ENCODE measurements at places on chromosomes 5 and 9.

GRCh38 chr5:138177941-138178515, 402 bp downstream of the BRD8 start:
- no peak for DNase-seq

DNA sequence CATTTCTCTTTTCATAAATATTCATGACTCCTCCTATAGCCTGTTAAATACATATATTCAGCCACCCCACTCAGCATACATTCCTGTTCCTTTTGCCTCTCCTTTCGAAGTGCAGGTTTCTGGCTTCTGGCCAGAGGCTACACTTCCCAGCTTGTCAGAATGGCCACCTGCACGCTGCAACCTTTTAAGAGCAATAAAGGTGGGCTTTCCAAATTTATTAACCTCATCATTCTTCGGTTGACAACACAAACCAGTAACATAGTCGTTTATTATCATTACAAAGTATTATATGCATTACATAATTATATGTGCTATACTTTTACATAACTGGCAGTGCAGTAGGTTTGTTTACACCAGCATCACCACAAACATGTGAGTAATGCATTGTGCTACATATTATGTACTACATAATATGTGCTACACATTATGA, 16.5 kb upstream of the TMEM171 start:
- DNase-seq, result no peak

DNA sequence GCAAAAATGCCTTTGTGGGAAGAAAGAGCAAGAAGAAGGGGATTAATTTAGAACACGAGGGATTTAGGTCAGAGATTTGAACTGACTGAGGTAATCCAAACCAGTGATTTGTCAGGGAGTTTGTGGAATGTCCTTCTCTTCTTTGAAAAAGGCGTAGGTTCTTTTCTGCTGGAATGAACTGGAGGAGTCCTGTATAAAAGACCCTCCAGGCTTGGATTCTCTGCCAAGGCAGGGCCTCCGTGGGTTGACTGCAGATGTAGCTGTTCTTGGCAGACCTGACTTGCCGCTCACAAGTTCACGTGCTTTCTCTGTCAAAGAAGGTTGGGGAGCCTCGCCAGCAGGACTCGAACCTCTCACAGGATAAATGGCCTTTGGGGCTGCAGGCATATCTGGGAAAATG, 62.8 kb upstream of the STC2 start:
- no peak for DNase-seq

DNA sequence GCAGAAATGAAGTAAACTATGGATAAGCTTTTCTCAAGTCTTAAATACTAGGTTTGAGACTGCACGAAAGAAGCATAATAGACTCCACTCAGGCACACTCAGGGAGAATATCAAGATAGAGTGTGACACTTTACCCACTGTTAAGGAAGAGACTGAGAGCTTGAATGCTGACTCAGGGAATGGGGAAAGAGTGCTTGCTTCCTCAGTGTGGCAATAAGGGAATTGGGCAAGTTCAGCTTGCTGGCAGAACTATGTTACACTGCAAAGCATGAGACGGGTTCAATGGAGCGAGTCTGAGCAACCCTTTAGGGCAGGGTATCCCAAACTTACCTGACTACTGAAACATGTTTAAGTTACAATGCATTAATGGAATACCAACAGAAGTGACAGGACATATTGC, 237.7 kb upstream of the MEF2C start:
- DNase-seq, result peak; percentile 62

GRCh38 chr9:106945727-106946660, 83.0 kb downstream of the ZNF462 start:
- no peak for DNase-seq

GRCh38 chr9:108903420-108904103, 30.4 kb downstream of the ELP1 start:
- DNase-seq, result no peak

- no peak for DNase-seq
Measured at GRCh38 chr5:157481265-157481664, 21.3 kb downstream of the NIPAL4 start.

GRCh38 chr9:68567565-68567964, 26.9 kb upstream of the TMEM252 start:
- DNase-seq, result no peak

DNA sequence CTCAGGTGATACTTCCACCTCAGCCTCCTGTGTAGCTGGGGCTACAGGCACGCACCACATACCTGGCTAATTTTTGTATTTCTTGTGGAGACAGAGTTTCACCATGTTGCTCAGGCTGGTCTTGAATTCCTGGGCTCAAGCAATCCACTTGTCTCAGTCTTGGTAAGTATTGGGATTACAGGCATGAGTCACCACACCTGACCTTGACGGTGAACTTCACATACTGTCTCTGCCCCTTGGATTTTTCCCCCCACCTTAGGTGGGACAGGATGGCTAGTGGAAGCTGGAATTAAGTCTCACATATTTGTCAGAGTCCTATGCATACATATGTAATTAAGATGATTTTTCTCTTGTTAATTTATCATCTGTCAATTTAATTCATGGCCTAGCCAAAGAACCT, 20.9 kb upstream of the RFK start:
- DNase-seq, result no peak

DNA sequence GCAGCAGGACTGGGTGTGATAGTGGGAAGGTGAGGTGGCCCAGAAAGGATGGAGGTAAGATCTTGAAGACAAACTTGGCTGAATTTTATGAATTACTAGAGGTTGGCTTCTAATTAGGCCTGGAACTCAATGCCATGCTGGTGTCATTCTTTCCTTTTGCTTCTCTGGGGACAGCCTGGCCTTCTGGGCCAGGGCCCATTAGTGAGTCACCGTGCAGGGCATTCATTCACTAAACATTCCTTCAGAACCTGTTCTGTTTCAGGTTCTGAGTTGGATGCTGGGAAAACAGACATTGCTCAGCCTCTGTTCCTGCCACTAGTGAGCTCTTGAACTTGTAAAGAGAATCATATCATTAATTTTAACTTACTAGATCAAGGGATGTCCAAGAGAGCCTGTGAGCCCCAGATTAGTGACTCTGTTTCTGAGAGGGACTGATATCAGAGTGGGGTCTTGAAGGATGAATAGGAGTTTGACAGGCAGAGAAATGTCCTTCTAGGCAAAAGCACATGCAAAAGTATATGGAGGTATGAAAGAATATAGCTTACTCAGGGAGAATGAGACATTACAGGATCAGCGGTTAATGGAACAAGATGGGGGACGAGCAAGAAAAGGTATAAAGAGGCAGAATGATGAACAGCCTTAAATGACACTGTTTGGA, 66.5 kb downstream of the LHX2 start:
- DNase-seq, result no peak

DNA sequence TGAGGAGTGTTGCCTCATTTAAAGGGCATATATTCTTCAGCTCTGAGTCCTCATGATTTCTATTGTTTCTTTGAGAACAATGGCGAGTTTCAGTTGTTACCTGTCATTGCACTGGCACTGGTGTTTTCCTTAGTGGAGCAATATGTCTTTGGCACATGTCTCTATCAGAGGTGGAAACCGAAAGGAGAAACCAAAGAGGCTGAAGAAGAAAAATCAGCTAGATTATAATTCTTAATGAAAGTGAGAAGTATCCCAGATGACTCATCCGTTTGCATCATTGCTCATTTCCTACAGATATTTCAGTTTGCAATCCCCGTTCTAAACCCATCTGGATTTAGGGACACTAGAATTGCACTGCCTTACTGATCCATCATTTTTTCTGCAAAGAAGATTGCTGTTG, 324.6 kb downstream of the TMEM232 start:
- DNase-seq, result no peak

- DNase-seq, result no peak
Measured at GRCh38 chr5:153619771-153620170, 129.3 kb downstream of the GRIA1 start.

- no peak for DNase-seq
Measured at GRCh38 chr5:107302441-107302840, 368.3 kb downstream of the EFNA5 start.

- no peak for DNase-seq
Measured at GRCh38 chr5:109574985-109575384, 114.7 kb upstream of the MAN2A1 start.

GRCh38 chr5:142969624-142970439, 199.7 kb downstream of the ARHGAP26 start:
- DNase-seq, result no peak

GRCh38 chr9:109251776-109252106, 69.1 kb downstream of the EPB41L4B start:
- DNase-seq, result no peak

DNA sequence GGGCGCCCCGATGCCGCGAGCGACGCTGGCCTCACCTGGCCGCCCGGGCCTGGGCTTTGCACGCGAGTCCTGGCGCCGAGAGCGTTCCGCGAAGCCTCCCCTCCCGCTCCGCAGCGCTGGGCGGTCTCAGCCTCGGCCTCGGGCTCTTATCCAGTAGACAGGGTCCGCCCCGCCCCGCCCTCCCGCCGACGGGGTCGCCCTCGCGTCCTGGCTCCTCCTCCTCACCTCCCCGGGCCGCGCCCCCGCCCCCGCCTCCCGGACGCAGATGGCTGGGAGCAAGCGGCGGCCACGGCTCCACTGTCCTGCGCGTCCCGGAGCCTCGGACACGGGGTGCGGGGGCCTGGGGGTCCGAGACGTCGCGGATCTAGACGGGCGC, at the start of gene SLC6A3:
Gene SLC6A3, minus strand, starts transcription at position 128 of the 376 bp plus-strand sequence. CDS start 2,243 bp downstream, outside the sequence.
- no peak for DNase-seq

- DNase-seq, result no peak
Measured at GRCh38 chr9:135589596-135590485, 28.3 kb downstream of the PAEP start.

DNA sequence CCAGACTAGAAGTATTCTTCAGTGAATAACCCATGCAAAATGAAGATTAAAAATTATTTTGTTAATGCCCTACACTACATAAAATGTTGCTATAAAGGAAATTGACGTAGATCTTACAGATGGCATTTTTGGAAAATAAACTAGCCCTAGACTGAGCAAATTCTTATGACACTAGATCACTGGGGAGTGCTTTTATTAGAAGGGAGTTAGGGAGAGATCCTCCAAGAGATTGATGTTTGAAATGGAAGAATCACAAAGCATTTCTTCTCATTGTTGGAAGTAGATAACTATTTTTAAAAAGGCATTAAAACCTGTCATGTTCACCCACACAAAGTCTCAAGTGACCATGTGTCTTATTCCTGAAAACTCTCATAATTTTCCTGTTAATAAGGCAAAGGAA, 351.1 kb upstream of the TLE4 start:
- DNase-seq, result no peak

DNA sequence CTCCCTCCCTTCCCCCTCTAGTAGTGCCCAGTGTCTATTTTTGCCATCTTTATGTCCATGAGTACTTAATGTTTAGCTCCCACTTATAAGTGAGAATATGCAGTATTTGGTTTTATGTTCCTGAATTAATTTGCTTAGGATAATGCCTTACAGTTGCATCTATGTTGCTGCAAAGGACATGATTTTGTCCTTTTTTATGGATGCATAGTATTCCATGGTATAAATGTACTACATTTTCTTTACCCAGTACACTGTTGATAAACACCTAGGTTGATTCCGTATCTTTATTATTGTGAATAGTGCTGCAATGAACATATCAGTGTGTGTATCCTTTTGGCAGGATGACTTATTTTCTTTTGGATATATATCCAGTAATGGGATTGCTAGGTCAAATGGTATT, 3.8 kb downstream of the ABLIM3 start:
- DNase-seq, result no peak

GRCh38 chr9:365436-365835, 150.8 kb downstream of the DOCK8 start:
- DNase-seq, result no peak

DNA sequence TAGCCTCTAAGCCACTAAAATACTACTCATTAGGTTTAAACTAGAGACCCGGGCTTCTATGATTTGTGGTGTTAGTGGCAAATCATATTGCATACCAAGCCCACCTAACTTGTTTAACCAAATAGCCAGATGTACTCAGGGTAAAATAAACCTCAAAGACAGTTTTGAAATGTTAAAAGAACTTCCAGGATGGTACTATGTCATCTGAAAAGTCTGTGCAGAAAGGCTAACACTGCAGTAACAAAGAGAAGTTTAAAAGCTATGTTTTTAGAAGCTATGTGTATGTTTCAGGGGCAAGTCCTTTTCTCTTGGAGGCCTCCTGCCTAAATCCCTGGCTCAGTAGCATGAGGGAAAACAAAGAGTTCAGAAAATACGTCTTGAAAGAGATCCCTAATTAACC, 84.9 kb upstream of the IL7R start:
- no peak for DNase-seq

Data from epithelial cell of proximal tubule (primary cell).